MV-4-11 (cell line): ENCODE measurements at places on chromosomes 12 and 14.

- no peak for DNase-seq
Measured at GRCh38 chr14:67453575-67454300, 34.8 kb downstream of the TMEM229B start.

GRCh38 chr12:112239020-112239419, 113.7 kb downstream of the TRAFD1 start:
- DNase-seq = no peak

GRCh38 chr14:69540654-69541335, 33.9 kb downstream of the CCDC177 start:
- DNase-seq = peak; percentile 66

- no peak for DNase-seq
Measured at GRCh38 chr14:68663385-68664076, 129.3 kb downstream of the ZFP36L1 start.

DNA sequence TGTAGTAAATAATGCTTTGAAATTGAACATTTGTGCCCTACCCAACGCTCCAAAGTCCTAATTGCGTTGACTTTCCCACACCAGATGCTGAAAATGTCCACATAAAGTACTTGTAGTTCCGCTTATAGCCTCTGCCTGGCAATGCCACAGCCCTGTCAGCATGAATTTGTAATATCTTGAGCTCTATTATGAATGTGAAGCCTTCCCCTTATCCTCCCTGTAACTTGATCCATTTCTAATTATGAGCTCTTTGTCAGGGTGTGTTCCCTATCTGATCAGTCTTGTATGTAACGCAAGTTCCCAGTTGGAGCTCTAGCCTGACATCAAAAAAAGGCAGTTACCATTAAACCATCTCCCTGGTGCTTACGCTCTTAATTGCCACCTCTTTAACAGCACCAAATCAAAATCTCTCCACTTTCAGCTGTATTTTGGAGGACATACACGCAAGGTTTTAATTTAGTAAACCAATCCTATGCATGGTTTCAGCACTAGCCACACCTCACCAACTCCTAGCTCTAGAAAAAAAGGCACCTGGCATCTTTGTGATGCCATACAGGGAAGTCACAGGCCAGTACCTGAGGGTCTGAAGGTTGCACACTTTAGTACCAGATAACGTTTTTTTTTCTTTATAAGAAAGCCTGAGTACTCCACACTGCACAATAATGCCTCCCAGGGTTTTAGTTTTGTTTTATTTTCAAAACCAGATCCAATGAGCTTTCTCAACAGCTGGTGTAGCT, 69.3 kb downstream of the EEA1 start:
- DNase-seq = no peak

DNA sequence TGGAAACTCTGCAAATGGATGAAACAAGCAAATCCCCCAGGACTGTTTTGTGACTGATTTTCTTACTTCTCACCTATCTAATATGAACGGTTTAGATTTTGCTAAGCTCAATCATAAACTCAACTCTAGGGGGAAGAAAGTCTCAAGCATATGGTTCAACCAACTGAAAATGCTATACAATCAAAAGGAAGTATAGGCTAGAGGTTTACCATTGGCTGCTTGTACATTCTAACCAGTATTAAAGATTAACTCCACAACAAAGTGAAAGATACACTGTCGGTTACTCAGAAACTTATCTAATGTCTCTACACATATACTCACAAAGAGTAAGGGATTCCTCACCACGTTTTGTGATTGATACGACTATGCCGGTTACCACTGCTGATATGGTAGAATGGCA, 281.8 kb upstream of the SOX5 start:
- DNase-seq = no peak

DNA sequence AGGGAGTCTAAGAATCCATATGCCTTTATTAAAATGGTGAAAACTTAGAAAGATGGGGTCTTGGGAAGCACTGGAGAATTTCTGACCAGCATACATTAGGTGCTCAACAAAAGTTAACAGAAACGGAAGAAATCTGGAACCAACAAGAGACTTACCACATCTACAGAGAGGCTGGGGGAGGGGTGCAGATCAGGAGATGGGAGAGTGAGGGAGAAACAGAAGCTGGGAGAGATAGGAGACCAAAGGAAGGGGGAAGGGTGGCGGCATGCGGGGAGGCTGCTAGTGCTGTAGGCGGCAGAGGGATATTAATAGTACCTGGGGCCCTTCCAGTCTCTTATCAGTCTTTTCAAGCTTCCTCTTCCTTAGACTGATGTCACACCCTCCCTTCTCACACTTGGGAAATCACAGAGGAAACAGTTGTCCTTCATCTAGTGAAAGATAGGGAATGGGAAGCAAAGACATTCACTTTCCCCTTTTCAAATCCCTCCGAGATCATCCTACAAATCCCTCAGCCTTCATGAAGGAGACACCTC, 18.1 kb downstream of the ZBTB39 start:
- DNase-seq = peak; percentile 31

GRCh38 chr14:36113341-36113740, 63.2 kb downstream of the PTCSC3 start:
- DNase-seq = no peak

DNA sequence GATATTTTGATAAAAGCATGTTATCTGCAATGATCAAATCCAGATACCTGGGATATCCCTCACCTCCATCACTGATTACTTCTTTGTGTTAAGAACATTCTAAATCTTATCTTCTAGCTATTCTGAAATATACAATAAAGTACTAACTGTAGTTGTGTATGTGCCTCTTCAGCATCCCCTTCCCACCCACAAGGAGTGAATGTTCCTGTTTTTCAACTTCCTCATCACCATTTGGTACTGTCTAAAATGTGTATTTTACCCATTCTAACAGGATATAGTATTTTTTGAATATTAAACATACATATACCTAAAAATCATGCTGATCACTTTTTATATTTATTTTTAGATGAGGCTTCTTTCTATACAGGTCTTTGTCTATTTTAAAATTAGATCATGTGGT, 1252.6 kb downstream of the TMEM121 start:
- peak; percentile 45 for DNase-seq

GRCh38 chr12:6280053-6280469, 30.4 kb upstream of the PLEKHG6 start:
- DNase-seq = no peak

DNA sequence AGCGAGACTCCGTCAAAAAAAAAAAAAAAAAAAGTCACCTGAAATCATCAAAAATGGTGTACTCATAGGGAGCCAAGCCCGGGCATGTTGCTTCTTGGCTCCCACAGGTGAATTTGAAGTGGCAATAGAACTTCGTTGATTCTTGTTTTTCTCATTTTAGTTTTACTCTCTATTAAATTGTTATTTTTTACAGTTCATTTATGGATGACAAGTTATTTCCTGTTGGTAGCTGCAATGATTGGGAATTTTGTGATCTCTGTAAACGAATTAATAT, 1.3 kb downstream of the TM7SF3 start:
- no peak for DNase-seq

DNA sequence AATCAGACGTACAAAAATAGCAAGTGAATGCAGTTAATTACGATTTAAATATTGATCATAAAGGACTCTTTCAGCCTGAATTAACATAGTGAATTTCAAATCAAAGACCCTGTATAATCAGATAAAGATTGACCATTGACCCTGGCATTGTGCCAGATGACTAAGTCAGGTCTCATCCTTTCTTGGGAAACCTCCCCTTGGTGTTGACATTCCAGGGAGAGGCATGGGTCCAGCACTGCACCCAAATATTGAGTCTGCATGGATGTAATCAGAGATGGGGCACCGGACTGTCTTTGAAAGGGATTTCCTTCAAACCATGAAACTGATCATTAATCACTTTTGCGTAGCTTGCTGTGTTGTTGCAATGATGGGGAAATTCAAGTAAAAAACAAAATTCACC, 1138.2 kb downstream of the BCL11B start:
- no peak for DNase-seq

DNA sequence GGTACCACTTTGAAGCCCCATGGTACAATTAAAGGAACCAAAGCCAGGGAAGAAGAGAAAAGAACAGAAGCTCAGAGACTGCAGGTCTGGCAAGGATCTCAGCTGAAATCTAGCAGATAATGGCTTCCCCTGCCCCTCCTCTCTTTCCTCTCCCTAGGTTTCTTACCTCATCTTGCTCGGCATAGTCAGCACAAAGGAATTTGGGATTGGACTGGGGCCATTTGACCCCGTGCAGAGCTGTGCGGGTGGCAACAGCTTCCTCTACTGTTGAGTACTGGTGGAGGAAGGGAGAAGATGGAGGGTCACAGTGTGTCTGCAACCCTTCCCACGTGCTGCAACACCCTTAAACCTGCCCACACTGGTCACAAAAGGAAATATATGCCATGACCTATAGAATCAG, 4.7 kb upstream of the CDH24 start:
- no peak for DNase-seq

GRCh38 chr12:65994318-65994717, 136.2 kb downstream of the LLPH start:
- no peak for DNase-seq

- no peak for DNase-seq
Measured at GRCh38 chr14:90513161-90514014, 116.6 kb downstream of the CALM1 start.

DNA sequence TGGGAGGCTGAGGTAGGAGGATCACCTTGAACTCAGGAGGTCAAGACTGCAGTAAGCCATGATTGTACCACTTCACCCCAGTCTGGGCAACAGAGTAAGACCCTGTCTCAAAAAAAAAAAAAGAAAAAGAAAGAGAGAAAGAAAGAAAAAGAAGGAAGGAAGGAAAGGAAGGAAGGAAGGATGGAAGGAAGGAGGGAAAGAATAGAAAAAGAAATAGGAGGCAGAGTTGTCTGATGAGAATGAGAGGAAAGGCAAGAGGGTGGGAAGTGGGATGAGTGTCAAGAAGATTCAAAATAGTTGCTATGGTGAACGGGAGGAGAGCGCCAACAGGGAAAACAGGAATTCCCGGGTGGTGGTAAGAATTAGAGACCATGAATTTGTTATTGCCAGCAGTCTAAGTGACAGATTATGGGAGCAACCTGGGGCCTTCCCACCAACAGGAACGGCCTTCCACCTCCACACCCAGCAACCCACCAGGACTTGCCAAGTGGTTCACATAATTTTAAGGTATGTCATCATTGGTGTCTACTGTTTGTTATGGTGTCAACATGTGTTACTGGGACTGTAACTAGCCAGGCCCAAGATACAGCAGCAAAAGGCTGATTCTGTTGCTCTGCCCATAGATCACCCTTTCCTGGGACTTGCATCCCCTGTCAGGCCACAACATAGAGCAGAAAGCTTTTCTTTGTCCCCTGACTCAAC, 36.1 kb upstream of the C12orf76 start:
- DNase-seq = no peak

- no peak for DNase-seq
Measured at GRCh38 chr12:118053071-118053985, 7.7 kb downstream of the WSB2 start.

GRCh38 chr12:68633614-68634558, 23.2 kb downstream of the RAP1B start:
- peak; percentile 44 for DNase-seq

DNA sequence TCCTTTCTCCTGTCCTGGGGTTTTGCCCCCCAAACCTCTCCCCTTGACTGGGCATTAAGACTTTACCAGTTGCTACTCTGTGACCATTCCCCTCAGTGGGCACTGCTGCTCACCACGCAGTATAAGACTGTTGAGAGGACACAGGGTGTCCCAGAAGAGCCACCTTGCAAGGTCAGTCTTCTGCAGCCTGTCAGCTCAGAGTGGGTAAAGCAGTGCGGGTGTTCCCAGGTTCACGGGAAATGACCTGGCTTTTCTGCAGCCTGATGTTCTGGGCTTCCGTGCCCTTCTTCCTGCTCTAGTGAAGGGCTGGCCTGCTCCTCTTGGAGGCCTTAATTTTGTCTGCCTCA, 34.2 kb downstream of the KCNA1 start:
- DNase-seq = no peak

DNA sequence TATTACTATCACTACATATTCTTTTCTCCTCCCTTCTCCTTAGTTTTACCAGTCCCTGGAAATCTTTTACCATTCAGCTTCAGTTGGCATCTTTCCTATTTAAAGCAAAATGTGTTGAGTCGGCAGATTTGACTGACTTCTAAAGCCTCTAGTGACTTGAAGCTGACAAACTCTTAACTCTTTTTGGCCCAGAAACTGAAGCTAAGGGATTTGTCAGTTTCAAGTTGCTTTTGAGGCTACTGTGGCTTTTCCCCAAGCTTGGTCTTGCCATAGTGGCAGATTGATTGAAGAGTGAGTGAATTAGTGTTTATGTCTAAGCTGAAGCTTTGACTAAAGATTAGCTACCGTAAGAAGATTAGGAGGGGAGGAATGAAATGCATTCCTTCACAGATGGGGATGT, 104.0 kb downstream of the ETNK1 start:
- DNase-seq = peak; percentile 34

- DNase-seq = no peak
Measured at GRCh38 chr14:46259536-46259935, 392.0 kb downstream of the RPL10L start.

DNA sequence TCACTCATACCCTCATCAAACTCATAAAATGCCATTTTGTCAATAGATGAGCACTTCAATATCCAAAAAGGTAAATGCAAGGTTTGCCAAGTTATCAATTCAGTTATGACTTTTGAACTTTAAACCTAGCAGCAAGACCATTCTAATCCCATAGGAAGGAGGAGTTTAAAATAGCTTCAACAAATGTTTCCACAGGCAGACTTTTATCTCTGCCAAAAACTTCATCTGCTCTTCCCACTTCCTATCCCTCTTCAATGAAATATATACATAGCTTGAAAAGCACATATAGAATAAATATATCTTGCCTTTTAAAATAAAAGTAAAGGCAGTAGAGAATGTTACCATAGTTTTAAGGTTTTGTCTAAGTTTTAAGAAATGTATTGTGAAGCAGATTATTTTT, 1749.1 kb upstream of the SEL1L start:
- DNase-seq = no peak

DNA sequence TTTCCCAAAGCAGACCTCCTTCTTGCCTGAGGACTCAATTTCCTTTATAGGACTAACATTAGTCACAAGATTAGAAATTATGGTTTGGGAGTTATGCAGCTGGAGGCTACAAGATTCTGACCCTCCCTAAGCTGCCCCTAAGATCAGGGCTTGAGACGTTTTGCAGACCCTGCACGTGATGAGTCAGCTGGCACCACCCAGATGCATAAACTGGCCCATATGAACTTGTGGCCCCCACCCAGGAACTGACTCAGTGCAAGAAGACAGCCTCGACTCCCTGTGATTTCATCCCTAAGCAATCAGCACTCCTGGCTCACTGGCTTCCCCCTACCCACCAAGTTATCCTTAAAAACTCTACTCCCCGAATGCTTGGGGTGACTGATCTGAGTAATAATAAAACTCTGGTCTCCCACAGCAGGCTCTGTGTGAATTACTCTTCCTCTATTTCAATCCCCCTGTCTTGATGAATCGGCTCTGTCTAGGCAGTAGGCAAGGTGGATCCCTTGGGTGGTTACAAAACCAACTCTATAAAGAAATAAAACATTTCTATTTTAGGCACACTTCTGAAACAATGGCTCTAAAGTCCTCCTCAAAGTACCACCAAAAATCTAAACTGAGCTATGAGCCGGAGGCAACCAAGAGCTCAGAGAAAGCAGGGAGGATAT, 233.4 kb downstream of the TMEM132D start:
- no peak for DNase-seq
